HuH-7 (cell line): ENCODE measurements at places on chromosomes 5 and 9.

GRCh38 chr5:173573126-173573960 is 43.1 kb downstream of the BOD1 start:
- peak; percentile 86 for DNase-seq

DNA sequence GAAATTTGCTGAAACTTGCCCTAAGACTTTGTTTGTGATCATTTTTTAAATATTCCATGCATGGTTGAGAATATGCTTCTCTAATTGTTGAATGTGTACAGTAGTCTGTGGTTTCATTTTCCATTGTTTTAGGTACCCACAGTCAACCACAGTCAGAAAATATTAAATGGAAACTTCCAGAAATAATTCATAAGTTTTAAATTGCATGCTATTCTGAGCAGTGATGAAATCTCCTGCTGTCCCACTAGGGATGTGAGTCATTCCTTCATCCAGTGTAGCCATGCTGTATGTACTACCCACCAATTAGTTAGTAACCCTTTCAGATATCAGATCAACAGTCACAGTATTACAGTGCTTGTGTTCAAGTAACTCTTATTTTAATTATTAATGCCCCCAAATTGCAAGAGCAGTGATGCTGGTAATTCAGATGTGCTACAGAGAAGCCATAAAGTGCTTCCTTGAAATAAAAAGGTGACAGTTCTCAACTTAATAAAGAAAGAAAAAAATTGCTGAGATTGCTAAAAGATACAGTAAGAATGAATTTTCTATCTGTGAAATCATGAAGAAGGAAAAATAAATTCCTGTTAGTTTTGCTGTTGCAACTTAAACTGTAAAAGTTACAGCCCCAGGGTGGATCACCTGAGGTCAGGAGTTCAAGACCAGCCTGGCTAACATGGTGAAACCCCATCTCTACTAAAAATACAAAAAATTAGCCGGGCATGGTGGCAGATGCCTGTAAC is 79.9 kb upstream of the FBXL17 start:
- DNase-seq, result no peak

- no peak for DNase-seq
Observed at GRCh38 chr5:79111387-79111959, at the start of gene BHMT. Gene BHMT, plus strand, starts transcription at chr5:79111809. Its CDS starts 77 bp downstream, at chr5:79111886.

GRCh38 chr9:129197978-129198318 is 19.9 kb upstream of the IER5L start:
- no peak for DNase-seq

DNA sequence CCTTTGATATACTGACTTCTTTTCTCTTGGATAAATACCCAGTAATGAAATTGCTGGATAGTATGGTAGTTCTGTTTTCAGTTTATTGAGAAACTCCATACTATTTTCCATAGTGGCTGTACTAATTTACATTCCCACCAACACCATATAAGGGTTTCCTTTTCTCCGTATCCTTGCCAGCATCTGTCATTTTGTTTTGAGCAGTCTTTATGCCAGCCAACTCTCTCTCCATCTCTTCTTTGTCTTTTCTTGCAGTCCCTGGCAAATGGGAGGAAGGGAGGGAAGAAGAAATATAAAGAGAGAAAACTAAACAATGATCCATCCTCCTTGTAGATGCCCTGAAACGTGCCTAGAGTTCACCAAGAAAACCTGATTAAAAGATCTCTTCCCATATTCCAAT is 9.6 kb upstream of the VLDLR start:
- DNase-seq, result no peak

DNA sequence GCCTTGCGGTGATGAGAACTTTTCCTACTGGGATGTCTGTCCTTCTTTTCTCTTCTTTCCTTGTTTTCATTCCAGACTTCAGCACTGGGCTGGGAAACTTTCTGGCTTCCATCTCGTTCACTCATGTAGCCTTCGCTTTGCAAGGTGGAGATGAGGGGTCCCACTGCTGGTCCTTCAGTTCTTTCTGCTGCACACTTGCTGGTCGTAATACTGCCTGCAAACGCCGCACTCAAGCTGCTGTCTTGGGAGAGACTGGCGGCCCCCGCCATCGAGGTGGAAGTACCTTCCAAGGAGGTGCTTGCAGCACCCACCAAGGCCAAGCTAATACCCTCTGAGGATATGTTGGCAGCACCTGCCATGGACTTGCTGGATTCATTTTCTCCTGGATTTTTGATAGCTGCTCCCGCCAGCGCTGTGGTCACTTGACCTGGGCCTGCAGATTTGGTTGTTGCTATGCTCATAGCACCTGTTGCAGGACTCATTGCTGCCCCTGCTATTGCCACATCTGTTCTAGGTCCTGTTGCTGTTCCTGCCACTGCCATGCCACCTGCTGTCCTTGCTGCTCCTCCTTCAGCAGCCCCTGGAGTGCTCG is 3.0 kb downstream of the GARIN3 start:
- DNase-seq, result no peak

DNA sequence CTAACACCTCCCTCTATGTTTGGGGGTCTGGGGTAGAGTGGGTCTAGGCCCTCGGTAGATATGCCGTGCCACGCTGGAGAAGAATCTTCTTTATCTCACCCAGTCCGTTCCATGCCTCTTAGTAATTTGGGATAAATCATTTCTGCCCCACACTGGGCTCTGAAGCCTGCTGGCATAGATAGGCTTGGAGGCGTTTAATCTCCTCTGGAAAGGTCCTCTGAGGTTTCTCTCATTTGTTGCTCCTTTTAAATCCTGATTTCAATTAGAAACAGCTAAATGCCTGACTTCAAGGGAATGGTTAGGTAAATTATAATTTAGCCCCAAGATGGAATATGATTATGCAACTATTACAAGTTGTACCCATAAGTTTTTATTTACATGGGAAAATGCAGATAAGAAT is 57.8 kb upstream of the AKNA start:
- no peak for DNase-seq

DNA sequence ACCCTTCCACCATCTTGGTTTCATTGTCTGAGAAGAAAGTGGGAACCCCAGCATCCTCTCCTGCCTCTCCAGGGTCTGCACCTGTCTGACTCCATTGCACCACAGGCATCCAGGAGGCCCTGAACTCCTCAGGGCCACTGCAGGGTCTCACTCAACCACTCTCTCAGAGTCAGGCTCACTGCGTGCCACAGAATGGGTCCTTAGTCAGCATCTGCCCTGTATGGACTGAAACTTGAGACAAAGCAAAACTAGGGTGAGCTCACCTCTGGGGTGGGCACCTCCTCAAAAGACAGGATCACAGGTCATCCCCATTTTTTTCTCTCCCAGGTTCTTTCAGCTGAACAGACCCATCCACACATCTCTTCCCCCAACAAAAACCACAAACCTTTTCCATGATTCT is 59.2 kb upstream of the CPEB4 start:
- DNase-seq, result no peak

GRCh38 chr9:37923118-37923795 is 19.3 kb upstream of the SLC25A51 start:
- DNase-seq, result no peak

DNA sequence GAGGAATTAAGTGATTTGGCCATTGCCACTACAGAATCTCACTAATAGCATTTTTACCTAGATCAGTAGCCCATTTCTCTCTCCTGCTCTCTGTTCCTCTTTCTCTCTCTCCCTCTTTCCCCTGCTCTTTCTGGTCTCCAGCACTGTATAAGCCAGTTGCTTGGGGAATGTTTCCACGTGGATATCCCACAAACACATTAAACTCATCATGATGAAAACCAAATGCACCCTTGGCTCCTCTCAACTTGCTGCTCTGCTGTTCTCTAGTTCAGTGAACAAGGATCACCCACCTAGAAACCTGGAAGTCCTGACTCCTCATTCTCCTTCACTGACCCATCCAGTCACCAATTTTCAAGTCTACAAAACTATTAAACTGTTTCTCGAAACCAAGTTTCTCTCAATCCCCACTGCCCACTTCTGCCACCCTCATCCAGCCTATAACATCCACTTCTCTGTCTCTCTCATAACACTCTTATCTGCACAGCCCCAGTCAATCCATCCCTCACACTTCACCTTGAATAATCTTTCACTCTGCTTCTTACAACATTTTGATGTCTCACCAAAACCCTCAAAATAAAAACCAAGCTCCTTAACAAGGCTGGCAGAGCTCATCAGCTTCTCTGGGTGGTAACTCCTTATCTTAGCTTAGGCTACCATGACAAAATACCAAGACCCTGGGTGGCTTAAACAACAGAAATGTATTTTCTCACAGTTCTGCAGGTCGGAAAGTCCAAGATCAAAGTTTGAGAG is 79.3 kb downstream of the ARL15 start:
- no peak for DNase-seq

DNA sequence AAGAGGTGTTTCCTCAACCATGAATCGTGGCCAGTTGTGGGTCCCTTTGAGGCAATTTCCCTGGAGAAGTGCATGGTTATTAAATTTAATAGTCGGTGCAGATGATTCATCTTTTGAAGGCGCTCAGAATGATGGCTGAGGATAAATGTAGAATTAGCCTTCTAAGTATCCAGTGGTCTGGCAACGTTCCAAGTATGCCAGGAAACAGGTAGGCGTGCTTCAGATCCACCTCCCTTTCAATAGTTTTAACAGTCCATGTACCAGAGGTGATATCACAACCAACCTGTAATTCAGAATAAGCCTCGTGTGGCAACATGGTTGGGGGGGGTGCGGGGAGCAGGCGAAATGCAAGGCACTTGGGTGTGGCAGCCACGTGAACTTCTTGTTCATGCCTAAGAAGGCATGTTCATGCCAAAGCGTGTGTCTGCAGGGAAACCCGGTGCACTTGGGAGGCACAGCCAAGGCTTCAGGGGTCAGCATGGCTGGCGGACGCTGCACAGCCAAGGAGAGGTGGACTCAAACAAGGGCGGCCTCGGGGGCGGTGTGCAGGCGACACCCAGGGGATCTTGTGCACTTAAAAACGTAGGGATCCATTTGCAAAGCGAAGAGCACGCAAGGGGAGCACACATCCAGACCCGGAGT is 5.2 kb upstream of the NKD2 start:
- no peak for DNase-seq

GRCh38 chr9:76985581-76985980 is 33.9 kb upstream of the FOXB2 start:
- DNase-seq, result no peak

DNA sequence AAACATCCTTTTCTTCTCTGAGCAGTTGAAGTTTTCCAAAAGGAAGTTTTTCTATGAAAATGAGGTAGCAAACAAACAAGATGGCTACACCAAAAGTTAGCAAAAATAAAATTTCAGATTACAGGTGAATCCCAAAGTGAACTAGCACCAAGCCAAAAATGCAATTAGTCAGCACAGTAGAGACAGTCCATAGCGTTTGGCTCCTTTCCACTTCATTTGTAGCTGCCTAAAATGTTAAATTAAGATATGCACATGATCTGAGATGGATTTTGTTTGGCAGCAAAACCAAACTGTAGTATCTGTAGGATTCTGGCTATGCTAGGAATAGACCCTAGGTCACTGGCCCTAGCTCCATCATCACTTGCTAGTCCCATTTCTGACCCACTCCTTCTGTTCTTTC is 45.7 kb upstream of the SHOC1 start:
- DNase-seq, result no peak

DNA sequence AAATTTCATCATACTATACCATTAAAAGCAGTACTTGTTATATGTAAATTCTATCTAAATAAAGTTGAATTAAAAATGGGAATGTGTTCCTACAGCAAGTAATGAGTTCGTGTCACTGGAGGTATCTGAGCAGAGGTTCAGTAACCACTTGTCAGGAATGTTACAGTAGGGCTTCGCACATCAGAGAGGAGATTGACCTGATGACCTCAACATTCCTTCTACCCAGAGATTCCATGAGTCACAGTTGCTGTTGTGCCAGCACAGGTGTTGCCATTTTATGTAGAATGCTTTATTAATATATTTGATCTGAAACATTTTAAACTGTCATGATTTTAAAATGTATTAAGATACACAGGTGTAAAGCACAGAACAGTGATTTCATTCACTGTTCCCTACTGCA is 60.3 kb downstream of the STX17 start:
- peak; percentile 10 for DNase-seq

DNA sequence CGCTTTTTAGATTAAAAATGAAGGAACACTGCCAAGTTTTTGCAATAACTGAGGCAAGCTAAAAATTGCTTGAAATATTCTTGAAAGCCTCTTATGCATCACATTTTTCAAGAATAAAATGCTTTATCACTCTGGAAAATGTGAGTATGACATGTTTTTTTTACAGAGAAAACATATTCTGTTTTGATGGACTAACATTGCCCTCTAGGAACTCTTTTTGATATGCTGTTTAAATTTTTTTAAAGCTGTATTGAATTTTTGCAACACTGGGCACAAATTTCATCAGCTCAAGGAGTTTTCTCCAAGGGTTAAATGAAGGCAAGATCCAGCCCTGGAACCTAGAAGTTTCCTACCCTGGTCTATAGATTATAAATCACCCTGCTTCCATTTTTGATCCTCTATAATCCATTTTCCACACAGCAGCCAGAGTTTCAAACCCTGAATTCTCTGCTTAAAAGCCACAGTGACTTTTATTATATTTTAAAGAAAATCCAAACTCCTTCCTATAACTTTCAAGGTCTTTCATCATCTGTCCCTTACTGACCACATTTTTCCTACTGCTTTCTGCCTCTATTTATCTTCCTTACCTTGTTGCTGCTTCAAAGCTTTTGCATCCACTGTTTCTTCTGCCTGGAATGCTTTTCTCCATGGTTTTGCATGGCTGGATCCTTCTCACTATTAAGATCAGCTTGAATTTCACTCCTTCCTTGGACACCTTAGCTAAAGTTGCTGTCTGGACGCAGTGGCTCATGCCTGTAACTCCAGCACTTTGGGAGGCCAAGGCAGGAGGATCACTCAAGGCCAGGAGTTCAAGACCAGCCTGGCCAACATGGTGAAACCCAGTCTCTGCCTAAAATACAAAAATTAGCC is 60.9 kb downstream of the IL31RA start:
- DNase-seq, result no peak

- no peak for DNase-seq
Observed at GRCh38 chr9:4927701-4928100, 57.4 kb upstream of the JAK2 start.
